ENCODE measurements at places on chromosomes 4 and X.

DNA sequence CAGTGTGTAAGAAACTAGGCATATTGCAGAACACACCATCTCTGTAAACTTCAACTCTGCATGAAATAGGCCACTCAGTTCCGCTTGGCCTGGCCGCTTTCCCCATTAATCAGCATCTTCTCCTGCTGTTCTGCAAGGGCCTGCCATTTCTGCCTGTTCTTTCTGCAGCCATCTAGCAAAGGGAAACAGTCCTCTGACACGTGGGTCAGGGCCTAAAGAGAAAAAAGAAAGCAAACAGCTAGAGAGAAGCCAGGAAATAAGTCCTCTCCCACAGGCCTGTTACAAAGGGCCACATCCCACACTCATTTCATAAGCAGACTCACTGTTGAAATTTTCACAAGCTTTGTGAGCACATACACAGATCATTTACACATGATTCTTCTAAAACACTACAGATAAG, 130.1 kb downstream of the PDE5A start:
- no peak for DNase-seq

DNA sequence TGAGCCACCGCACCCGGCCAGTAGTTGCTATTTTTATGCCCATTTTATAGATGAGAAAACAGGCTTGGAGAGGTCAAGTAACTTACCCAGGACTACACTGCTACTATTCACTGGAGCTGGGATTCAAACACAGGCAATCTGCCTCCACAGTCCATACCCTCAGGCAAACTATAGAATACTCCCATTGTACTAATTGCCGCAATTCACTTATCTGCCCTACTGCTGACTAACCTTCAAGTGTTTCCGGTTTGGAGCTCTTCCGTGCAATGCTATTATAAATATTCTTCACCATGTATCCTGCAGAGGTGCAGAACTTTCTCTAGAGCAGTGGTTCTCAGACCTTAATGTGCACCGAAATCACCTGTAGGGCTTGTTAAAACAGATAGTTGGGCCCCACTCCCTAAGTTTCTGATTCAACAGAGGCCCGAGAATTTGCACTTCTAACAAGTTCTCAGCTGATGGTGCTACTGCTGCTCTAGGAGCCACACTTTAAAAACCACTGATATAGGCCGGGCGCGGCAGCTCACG, 1.9 kb upstream of the G3BP2 start:
- DNase-seq: no peak

DNA sequence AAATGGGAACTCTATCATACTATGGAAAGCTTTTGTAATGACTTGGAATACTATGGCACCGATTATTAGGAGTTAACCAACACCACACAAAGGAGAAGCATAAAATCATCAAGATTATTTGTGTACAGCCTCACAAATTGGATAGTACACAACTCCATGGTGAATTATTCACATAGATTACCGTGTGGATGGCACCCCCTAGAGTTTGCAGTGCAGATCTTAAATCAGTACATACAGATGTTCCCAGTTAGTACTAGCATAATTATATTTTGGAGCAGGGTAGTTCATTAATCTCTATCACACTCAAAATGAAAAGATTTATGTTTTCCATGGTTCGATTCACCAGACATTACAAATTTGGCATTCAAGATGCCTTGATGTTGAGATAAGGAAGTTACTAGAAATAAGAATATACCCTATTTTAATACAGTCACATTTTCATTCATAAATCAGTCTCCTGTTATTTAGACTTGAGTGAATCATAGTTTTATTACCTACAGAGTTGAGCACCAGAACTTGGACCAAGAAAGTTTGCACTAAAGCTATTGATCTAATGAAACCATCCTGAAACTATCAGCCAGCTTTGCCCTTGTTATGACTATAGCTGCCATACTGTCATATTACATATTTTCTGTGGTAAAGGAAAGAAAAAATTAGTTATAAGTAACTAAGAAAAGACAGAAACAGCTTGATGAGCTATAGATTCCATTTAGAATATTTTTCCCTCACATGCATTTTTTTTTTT, 531.8 kb downstream of the GLUD2 start:
- no peak for DNase-seq

DNA sequence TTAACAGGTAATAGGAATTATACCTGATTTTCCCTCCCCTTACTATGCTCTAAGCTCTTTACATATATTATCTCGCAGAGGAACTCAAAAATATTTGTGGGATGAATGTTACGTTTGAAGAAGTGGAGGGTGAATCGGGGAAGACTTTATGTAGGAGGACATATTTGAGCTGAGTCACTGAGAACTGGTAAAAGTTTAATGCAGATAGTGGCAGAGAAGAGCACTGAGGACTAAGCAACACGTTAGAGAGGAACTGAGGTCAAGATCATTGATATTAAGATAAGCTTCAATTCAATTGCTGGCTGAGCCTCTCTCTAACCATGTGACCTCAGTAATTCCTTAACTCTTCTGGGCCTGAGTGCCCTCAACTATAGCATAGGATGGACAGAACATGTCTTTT, 26.4 kb upstream of the ELOVL6 start:
- no peak for DNase-seq

GRCh38 chrX:87003031-87003430, 514.6 kb upstream of the KLHL4 start:
- no peak for DNase-seq

- no peak for DNase-seq
Observed at GRCh38 chr4:77636902-77637301, 31.3 kb downstream of the CXCL13 start.

- DNase-seq: no peak
Observed at GRCh38 chr4:81380437-81380836, 91.3 kb downstream of the RASGEF1B start.

GRCh38 chrX:70096052-70096451, 33.8 kb downstream of the OTUD6A start:
- no peak for DNase-seq

GRCh38 chrX:39249999-39250398, 448.7 kb downstream of the MID1IP1 start:
- DNase-seq: no peak

DNA sequence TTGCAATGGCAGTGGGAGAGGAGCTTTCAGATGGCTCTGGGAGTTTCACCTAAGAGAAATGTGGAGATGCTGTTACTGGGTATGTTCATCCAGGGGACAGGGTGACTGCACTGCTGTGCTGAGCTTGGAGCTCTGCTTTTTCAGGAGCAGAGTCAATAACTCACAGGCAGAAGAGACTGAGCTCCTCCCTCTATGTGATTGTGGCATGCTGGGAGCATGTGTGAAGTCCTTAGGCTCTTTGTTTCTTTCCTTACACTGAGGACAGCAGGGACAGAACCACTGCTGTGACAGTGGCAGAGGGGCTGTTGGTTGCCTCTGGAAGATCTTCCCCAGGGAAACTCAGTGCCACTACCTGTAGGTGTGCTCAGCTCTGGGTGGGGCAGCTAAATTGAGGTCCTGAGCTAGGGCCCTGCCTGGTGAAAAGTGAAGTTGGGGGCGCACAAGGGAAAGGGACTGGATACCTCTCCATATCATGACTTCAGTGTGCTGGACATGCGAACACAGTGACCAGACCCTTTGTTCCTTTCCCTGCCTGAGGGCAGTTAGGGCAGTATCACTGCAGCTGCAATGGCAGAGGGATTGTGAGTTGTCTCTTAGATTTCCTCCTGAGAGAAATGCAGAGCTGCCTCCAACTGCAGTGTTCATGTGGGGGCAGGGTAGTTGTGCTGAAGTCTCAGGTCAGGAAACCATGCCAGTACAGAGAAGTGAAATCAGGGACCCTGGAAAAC, 156.7 kb downstream of the TENT5D start:
- no peak for DNase-seq

DNA sequence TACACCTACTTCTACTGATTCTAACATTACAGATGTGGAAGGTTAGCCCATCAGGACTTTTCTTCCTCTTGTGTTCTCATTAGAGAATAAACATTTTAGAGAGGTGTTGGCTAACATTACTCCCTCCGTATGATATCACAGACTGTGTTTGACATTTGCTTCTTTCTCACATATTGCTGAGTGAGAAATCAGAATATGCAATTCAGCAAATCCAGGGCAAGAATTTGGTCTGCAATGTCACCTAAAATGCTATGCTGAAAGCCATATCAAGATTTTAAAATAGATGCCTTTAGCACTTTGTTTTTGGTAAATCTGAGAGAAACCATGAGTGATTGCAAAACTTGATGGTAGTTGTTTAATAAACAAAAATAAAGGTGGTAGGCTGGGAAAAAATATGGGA, 319.1 kb downstream of the C4orf33 start:
- DNase-seq: no peak

DNA sequence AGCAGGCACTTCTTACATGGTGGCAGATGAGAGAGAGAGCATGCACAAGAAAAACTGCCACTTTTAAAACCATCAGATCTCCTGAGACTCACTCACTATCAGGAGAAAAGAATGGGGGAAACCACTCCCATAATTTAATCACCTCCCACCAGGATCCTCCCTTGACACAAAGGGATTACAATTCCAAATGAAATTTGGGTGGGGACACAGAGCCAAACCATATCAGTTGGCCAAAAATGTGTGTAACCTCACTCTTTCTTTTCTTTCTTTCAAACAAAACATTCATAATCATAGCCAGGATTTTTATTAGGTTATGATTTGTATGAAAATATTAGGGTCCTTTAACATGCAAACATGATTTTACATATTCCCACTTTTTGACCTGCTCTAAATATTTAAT, 222.1 kb downstream of the PCDH18 start:
- no peak for DNase-seq

- no peak for DNase-seq
Observed at GRCh38 chrX:154374313-154375155, at the start of gene FLNA. TSS of gene FLNA (minus strand) at chrX:154374634. CDS start at chrX:154371245, 3,389 bp downstream.

GRCh38 chr4:88722276-88722780, 24.7 kb upstream of the NAP1L5 start:
- no peak for DNase-seq

GRCh38 chr4:147717878-147718277, 14.0 kb upstream of the ARHGAP10 start:
- DNase-seq: no peak

GRCh38 chrX:132375941-132376340, 112.9 kb downstream of the MBNL3 start:
- DNase-seq: no peak

GRCh38 chr4:115780835-115781234, 667.4 kb upstream of the NDST4 start:
- no peak for DNase-seq

DNA sequence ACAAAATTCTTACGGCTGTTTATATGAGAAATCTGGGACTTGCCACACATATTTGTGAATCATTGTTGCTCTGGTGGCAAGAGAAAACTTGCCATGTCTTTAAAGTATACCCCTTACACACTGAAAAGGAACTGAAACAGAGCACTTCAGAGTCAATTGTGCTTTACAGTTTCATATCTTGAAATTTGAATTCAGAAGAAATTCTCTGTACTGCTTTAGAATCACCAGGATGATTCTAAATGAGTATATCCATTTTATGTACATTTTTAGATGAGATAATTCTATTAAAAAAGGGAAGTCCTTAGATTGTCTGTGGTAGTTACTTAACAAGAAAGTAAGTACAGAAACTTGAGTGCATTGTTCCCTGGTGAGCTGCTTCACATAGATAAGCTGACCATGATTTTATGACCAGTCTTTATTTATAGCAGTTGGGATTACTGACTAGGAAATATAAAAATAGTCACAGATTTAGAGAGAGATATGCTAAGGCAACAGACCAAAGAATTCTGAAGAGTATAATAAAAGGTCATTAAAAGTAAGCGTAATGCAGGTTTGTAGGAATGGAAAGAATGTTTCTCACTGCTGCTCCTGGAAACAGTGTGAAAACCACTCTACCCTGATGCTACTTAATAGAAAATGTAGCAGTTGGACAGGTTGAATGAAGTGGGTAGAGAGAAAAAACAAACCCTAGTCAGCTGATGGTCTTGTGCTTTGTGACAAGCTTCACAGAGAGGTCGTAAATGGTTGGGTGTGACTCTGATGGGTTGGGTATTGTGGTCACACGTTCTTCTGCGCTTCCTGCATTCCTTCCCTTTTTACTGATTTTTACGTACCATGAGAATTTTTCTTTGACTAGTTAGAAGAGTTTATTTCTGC, 41.0 kb downstream of the FNIP2 start:
- DNase-seq: peak; percentile 48

GRCh38 chr4:3009422-3009821, 46.1 kb downstream of the GRK4 start:
- no peak for DNase-seq

- no peak for DNase-seq
Observed at GRCh38 chrX:53251307-53251706, 26.3 kb upstream of the KDM5C start.

DNA sequence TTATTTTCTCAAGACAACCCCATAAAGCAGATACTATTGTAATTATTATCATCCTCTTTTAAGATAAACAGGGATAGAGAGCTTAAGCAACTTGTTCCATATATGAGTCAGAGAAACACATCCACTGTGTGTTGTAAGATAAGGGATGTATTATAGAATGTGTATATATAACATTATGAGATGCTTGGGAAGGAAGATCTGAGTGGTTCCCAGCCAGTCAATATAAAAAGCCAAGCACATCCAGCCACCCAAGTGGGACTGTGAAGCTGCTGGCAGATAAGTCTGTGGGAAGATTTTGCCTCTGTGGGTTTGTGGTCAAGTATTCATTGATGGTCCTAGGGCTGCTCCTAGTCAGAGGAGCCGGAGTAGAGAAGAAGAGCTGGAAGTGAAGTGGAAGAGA, 16.5 kb upstream of the BMPR1B start:
- DNase-seq: no peak

DNA sequence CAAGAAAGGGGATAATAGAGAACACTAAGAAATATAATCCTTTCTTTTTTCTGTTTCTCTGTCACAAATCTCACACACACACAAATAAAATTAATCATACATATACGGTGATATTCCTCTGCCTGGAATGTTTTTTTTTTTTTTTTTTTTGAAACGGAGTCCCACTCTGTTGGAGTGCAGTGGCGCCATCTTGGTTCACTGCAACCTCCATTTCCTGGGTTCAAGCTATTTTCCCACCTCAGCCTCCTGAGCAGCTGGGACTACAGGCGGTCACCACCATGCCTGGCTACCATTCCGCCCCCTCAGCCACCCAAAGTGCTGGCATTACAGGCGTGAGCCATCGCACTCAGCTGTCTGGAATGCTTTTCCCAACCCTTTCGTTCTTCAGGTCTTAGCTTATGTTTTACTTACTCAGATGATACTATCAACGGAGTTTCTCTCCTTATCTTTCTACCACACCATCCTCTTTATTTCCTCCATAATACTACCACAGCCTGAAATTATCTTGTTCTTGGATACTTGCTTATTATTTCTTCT, 69.3 kb downstream of the ANKRD17 start:
- no peak for DNase-seq

DNA sequence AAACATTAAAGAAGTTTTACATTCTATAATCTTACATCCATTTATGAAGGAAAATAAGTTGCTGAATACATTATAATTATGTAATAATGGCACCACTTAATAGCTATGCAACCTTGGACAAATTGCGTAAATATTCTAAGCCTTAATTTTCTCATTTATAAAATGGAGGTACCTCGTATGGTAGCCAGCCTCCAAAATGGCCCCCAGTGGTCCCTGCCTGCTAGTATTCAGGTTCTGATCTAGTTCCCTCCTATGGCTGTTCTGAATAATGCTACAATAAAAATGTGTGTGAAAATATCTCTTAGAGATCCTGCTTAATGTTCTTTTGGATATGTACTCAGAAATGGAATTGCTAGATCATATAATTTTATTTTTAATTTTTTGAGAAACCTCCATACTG, 11.0 kb upstream of the NKX3-2 start:
- DNase-seq: no peak

- no peak for DNase-seq
Observed at GRCh38 chr4:149980941-149981340, 97.3 kb upstream of the DCLK2 start.

Measured in T-helper 1 cell (primary cell).